ENCODE measurements at places on chromosomes 4 and X.

DNA sequence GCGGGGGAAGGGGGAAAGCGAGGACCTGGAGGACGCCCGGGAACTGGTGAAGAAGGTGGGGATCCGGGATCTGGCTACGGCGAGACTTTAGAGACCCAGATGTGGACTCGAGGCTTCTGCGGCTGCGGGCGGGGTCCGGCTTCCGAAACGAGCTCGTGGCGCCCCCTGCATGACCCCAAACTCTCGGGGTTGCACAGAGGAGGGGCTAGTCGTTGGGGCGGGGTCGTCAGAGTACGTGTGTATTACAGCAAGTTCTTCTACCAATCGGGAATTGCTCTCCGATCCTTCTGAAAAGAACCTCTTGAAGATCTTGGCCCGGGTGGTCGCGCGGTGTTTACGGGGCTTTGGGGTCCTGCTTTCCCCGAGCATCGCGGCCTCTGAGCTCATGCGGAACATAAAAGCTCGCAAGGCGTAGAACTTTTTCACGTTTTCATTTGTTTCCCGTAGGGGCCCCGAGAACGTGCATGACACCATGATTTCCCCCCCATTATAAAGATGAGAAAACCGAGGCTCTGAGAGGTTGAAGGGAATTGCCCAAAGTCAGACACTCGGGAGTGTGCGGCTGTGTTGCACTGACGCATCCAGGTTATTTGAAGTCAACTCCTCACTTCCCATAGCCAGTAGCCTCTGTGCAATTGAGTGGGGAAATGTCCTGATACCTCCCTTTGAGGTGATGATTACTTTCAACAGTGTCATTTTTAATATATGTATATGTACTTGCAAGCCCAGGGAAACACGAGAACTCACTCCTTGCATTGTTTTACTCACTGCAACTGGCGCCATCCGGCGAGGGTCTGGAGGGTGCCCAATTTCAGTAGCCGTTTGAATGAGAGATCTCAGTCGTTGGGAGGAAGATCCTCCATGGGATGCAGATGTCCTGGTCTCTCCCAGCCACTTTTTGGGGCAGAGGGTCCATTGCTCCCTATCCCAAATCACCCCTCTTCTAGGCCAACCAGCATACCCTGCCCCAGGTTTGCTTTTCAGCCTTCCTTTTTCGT lies at the start of gene BEND4:
BEND4 (minus strand) TSS at position 149 of the 998 bp plus-strand sequence. CDS start 512 bp downstream, outside the sequence.
- H3K4me1 ChIP-seq, result peaks cover 1% of the 10 kb centered on the region
- H3K27ac ChIP-seq, result no peak within 1 kb of the TSS
- H3K36me3 ChIP-seq, result no peaks in the 10 kb centered on the region
- no peaks in the 10 kb centered on the region for H3K27me3 ChIP-seq
- no peak for DNase-seq

DNA sequence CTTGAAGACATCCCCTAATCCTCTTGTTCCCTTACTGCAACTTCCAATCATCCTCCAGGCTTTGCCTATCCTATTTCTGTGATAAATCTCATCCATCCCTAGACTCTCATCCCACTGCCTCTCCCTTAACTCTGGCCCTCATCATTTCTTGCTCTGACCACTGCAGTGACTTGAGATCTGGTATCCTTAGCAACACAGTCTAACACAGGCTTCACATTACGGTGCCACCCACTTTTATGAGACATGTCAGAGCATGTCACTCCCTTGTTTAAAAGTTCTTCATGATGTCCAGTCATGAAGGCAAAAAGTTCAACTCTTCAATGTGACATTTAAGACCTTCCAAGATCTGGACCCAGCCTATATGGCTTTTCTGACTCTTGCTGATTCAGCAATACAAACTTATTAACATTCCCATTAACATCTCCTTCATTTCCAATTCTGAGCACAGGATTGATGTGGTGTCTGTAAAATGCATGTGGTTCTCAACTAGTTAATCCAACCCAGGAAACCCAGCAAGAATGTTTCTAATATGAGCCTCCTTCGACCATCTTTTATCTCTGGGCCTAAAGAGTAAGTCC lies 64.0 kb downstream of the OR13H1 start:
- no peak for DNase-seq
- H3K4me1 ChIP-seq, result no peaks in the 10 kb centered on the region
- H3K4me3 ChIP-seq, result no peak overlapping the region
- H3K27ac ChIP-seq, result no peak overlapping the region
- H3K36me3 ChIP-seq, result no peaks in the 10 kb centered on the region

- no peak overlapping the region for H3K27ac ChIP-seq
- no peaks in the 10 kb centered on the region for H3K36me3 ChIP-seq
- no peak overlapping the region for H3K4me3 ChIP-seq
- peaks cover 4% of the 10 kb centered on the region for H3K4me1 ChIP-seq
- DNase-seq, result no peak
Measured at GRCh38 chr4:158786955-158787354, 18.1 kb downstream of the FNIP2 start.

- H3K27me3 ChIP-seq, result no peaks in the 10 kb centered on the region
- H3K4me3 ChIP-seq, result no peak overlapping the region
- DNase-seq, result no peak
- H3K4me1 ChIP-seq, result no peaks in the 10 kb centered on the region
- H3K27ac ChIP-seq, result no peak overlapping the region
Measured at GRCh38 chrX:87064502-87064901, 453.1 kb upstream of the KLHL4 start.

GRCh38 chr4:111701102-111701501 lies 444.2 kb upstream of the FAM241A start:
- H3K27ac ChIP-seq, result no peak overlapping the region
- no peaks in the 10 kb centered on the region for H3K36me3 ChIP-seq
- no peak for DNase-seq
- H3K4me3 ChIP-seq, result no peak overlapping the region

DNA sequence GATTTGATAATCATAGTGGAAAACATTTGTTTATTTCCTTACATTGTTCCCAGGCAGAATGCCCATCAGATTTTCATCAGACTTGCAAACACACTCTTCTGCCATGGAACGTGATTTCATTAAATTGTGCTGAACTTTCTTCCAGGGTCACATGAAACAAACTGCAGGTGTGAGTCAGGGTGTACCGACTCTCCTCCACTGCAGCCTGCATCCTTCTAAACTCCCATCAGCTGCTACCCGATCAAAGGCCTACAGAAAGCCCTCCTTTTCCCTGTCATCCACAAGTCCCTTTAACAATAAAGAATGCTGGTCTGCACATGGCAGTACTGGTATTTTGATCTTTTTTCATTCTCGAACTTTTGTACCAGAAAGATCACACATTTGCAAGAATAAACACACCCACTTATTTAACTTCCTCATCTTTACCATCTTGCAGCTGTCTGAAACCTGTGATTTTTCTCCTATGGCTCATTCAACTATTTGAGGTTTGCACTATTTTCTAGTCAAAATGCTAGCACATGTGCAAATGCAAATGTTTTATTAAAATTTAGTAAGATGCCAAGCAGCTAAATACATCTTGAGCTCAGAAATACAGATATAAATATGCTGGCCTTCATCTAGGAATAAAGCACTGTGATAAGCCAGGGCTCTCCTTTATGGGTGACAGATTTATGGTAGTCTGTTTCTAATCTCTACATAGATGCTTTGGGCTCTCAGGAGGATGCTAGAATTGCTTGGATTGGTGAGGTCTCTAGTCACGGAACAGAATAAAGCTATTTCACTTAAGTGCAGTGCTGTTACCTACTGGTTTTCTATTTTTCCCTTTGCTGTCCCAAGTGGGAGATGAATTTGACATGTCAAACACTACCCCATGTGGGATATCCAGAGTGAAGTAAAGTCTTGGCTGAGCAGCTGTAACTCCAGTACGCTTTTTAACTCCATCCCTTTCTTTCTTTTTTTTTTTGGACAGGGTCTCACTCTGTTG lies 25.8 kb upstream of the ARHGAP24 start:
- H3K27me3 ChIP-seq, result no peaks in the 10 kb centered on the region
- no peak overlapping the region for H3K4me3 ChIP-seq
- H3K27ac ChIP-seq, result no peak overlapping the region
- DNase-seq, result no peak
- no peaks in the 10 kb centered on the region for H3K36me3 ChIP-seq

DNA sequence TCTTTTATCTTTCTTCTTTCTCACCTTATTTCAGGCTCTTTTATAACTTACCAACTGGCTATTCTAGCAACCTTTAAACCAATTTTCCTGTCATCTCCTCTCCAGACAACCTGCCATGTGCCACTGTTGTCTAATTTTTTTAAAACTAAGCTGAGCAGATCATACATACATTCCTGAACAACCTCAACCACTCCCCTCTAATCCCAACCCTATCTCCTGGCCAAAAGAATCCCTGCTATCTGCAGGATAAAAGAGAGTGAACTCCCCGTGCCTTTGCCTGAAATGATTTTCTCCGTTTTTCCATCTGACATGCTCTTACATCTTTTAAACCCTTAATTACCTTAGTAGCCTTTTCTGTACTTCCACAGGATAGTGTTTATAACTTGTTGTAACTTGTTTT lies 35.5 kb downstream of the DCUN1D4 start:
- no peak overlapping the region for H3K27ac ChIP-seq
- no peak overlapping the region for H3K4me3 ChIP-seq
- H3K36me3 ChIP-seq, result no peaks in the 10 kb centered on the region
- no peaks in the 10 kb centered on the region for H3K27me3 ChIP-seq
- no peaks in the 10 kb centered on the region for H3K4me1 ChIP-seq
- DNase-seq, result no peak

- H3K36me3 ChIP-seq, result no peaks in the 10 kb centered on the region
- no peaks in the 10 kb centered on the region for H3K4me1 ChIP-seq
- no peak overlapping the region for H3K4me3 ChIP-seq
- H3K27ac ChIP-seq, result no peak overlapping the region
- H3K27me3 ChIP-seq, result no peaks in the 10 kb centered on the region
Measured at GRCh38 chr4:174389439-174389838, 105.7 kb downstream of the CEP44 start.

- no peak for DNase-seq
- no peaks in the 10 kb centered on the region for H3K36me3 ChIP-seq
- H3K27me3 ChIP-seq, result no peaks in the 10 kb centered on the region
- H3K27ac ChIP-seq, result no peak overlapping the region
Measured at GRCh38 chr4:91280551-91281290, 1023.0 kb upstream of the GRID2 start.

- no peaks in the 10 kb centered on the region for H3K36me3 ChIP-seq
- H3K4me1 ChIP-seq, result no peaks in the 10 kb centered on the region
- no peak for DNase-seq
- no peak overlapping the region for H3K27ac ChIP-seq
Measured at GRCh38 chr4:70544279-70544868, 26.0 kb downstream of the AMTN start.

DNA sequence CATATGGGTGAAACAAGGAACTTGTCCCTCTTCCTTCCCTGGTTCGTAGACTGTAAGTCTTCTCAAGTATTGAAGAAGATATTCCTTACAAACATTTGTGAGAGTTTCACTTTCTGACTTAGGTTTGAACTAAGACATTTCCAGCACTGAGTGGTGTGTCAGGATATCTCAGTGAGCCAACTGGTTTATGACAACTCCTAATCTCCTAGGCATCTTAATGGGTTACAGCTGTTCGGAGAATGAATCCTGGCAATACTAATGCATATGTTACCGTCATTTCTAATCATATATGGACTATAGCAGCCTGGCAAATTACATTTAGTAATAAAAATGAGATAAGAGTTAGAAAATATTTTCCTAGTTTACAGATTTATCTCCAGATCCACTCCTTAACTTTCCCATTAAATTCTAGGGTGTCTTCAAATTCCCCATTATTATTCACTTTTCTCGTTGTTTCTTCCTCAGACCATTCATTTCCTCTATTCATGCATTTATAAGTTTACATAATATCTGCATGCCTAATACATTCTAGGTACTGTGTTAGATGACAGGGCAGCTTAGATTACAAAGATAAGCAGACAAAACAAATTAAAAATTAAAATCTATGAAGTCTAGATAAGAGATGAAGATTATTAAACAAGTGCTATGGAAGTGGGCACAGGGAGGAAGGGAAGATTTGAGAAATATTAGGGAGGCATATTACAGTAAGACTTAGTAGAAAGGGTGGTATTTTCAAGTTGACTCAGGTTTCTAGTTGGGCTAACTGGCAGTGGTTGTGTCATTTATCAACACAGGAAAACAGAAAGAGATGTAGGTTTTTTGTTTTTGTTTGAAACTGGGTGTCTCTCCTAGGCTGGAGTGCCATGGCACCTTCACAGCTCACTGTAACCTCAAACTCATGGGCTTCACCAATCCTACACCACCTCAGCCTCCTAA lies 173.9 kb downstream of the WDFY3 start:
- H3K27ac ChIP-seq, result no peak overlapping the region
- H3K4me1 ChIP-seq, result no peaks in the 10 kb centered on the region
- H3K36me3 ChIP-seq, result no peaks in the 10 kb centered on the region
- no peak for DNase-seq

- H3K36me3 ChIP-seq, result no peaks in the 10 kb centered on the region
- no peak for DNase-seq
- no peak overlapping the region for H3K4me3 ChIP-seq
- H3K27ac ChIP-seq, result no peak overlapping the region
- no peaks in the 10 kb centered on the region for H3K4me1 ChIP-seq
- no peaks in the 10 kb centered on the region for H3K27me3 ChIP-seq
Measured at GRCh38 chr4:169601016-169601771, 11.2 kb downstream of the NEK1 start.

- no peaks in the 10 kb centered on the region for H3K36me3 ChIP-seq
- no peaks in the 10 kb centered on the region for H3K4me1 ChIP-seq
- H3K27me3 ChIP-seq, result no peaks in the 10 kb centered on the region
- H3K4me3 ChIP-seq, result no peak overlapping the region
- no peak overlapping the region for H3K27ac ChIP-seq
Measured at GRCh38 chrX:18789916-18790315, 82.5 kb downstream of the PPEF1 start.

DNA sequence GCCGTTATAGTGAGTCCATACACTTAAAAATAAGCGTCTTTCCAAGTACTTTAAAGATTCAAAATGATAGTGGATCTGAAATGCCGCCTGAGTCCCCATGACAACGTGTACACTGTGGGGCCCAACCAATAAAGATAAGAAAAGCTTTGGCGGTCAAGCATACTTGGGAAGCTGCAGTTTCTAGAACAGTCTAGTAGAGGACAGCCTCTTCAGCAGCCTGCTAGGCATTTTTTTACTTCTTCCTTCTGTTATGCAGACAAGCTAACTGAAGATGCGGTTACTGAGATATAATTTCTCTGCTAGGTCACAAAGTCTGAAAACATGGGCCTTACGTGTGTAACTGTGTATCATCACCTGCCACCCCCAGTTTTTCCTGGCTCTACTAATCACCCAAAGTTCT lies 402 bp upstream of the UPRT start:
- no peaks in the 10 kb centered on the region for H3K4me1 ChIP-seq
- peak overlapping the region; percentile 59 for H3K4me3 ChIP-seq
- no peaks in the 10 kb centered on the region for H3K36me3 ChIP-seq
- H3K27ac ChIP-seq, result peak overlapping the region; percentile 77

DNA sequence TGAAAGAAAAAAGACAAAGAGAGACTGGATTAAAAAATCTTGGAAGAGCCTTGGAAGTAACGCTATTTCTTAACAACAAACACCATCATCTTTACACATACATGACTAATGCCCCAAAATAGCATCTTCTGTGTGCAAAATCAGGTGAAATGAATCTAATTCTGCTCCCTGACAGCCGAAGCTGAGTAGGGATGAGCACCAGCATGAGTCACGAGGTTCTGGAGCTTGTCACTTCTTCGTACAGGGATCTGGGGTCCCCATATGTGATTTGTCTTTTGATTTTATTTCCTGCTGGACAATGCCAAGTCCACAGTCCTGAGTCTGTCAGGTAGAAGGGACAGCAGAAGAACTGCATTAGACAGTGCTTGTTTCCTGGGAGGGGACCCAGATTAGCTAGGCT lies 55.9 kb downstream of the OSTC start:
- no peaks in the 10 kb centered on the region for H3K27me3 ChIP-seq
- H3K4me3 ChIP-seq, result no peak overlapping the region
- H3K36me3 ChIP-seq, result no peaks in the 10 kb centered on the region
- DNase-seq, result no peak
- H3K27ac ChIP-seq, result no peak overlapping the region

- no peak overlapping the region for H3K4me3 ChIP-seq
- peaks cover 2% of the 10 kb centered on the region for H3K4me1 ChIP-seq
- no peaks in the 10 kb centered on the region for H3K36me3 ChIP-seq
Measured at GRCh38 chr4:96598465-96598864, 758.6 kb downstream of the PDHA2 start.

Measured in ovary (tissue), 10 donors.